ENCODE measurements at places on chromosomes 4 and X. TPM values are rescaled to one million over a fixed set of nuclear protein-coding genes. Genes with fewer than 3 reads are reported as not detected.

Gene NDP
- not detected for total RNA-seq

Gene IL21
- not detected for total RNA-seq

Gene DDX60
- total RNA-seq = 24.3 TPM

Gene IL13RA2
- not detected for total RNA-seq

Gene FAM149A
- 24.9 TPM for total RNA-seq

DNA sequence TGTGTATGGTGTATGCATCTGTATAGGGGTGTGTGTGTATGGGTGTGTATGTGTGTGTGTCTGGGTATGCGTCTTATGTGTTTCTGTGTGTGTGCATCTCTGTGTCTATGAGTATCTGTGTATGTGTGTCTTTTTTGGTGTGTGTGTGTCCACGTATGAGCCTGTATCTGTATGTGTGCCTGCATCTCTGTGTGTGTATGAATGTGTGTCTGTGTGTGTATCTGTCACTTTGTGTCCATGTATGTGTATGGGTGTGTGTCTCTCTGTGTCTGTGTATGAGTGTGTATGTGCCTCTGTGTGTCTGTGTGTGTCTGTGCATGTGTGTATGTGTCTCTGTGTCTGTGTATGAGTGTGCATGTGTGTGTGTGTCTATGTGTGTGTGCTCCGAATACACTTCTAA, 24.3 kb downstream of the FAM149A start:
- ATAC-seq = no peak

DNA sequence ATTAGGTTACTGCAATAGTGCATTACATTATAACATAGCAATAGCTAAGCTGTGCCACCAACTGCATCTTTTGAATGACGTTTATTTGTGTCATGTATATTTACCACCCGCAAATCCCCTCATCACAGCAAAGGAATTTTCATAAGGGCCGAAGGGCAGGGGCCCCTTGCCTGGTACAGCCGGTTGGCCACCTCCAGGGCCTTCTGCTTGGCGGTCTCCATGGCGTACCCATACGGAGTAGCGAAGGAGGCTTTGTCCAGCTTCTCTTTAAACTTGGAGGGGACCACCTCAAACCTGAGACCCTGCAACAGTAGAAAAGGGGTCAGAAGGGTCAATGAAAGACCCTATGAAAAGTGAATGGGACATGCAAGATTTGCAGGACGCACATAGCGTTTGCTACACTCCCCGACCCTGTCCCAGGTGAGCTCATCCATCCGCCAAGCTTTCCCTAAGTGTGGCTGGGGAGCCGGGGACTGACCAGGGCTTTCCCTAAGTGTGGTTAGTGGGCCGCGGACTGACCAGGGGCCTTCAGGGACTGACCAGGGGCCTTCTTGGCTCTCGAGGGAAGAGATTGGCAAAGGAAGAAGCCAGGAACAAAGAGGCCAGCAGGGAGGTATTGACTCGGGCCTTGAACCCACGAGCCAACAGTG, 10.6 kb downstream of the ASMTL start:
- no peak for ATAC-seq

DNA sequence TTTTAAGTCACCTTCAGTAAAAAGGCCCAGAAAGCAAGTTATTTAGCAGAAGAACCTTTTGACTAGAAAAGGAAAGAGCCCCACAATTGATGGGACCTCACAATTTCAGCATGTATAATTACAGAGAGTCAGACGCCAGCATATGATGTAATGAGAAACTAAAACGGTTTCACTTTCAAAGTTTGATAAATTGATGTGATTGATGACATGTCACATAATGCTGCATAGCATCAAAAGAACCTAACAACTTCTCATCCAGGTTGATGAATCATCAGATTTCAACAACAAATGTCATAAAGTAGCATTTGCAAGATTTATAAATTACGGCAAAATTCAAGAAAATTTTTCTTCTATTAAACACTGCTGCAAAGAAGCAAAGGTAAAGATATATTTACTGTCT, 3.9 kb upstream of the GAR1 start:
- ATAC-seq = no peak

DNA sequence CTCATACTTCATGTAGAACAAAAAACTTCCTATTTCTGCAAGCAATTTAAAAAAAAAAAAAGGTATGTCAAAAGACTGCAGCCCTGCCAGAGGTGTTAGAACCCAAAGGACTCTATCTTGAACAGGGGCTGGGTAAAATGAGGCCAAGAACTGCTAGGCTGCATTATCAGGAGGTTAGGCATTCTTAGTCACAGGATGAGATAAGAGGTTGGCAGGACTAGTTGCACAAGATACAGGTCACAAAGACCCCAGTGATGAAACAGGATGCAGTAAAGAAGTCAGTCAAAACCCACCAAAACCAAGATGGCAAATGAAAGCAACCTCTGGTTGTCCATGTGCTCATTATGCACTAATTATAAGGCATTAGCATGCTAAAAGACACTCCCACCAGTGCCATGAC, 104.1 kb downstream of the ANOS1 start:
- ATAC-seq = no peak

GRCh38 chrX:16213961-16214360, 46.7 kb downstream of the MAGEB17 start:
- no peak for ATAC-seq

All from gastroesophageal sphincter (tissue), 4 donors.